ENCODE measurements at places on chromosomes 4 and X.
A peak's percentile ranks its signal among the peaks of the same experiment; 100 is the strongest.

- DNase-seq: no peak
Measured at GRCh38 chr4:183807420-183808096, 97.5 kb upstream of the STOX2 start.

DNA sequence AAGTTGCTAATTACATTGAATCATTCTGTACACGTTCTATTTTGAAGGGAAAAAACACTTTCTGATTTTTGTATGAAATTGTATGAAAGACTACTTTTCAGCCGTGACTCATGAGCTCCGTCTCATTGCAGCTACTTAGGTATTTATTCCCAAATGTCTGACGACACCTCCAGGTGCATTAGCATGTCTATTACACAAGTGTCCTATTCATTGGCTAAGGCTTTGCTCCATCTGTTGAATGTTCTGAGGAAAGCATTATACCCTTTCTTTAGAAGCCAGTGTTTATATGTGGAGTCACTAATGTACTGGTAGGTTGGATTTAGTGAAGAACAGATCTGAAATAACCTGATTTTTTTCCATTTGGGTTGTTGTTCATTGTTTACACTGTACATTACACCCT, 51.8 kb downstream of the MAP7D3 start:
- no peak for DNase-seq

DNA sequence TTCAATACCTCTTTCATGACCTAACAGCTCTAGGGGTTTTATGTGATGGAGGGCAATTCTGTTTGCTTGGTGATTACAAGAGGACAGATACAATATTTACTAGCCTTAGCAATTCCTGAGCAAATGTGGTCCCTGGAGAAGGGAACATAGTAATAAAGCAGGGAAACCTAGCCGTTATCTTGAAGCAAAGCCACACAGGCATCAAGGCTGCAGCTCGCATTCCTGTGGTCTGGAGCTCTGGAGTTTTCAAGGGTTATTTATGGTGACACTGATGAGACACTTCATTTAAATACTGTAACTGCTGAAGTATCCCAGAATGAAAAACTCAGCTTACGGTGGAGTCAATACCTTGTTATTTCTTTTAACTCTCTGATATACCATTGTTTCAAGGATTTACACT, 66.8 kb downstream of the AFF2 start:
- no peak for DNase-seq

- DNase-seq: peak; percentile 2
Measured at GRCh38 chrX:85244450-85245211, 840 bp downstream of the ZNF711 start.

- no peak for DNase-seq
Measured at GRCh38 chr4:167469436-167469835, 235.1 kb upstream of the SPOCK3 start.

GRCh38 chrX:20144491-20144890, 2.9 kb upstream of the EIF1AX start:
- DNase-seq: no peak

DNA sequence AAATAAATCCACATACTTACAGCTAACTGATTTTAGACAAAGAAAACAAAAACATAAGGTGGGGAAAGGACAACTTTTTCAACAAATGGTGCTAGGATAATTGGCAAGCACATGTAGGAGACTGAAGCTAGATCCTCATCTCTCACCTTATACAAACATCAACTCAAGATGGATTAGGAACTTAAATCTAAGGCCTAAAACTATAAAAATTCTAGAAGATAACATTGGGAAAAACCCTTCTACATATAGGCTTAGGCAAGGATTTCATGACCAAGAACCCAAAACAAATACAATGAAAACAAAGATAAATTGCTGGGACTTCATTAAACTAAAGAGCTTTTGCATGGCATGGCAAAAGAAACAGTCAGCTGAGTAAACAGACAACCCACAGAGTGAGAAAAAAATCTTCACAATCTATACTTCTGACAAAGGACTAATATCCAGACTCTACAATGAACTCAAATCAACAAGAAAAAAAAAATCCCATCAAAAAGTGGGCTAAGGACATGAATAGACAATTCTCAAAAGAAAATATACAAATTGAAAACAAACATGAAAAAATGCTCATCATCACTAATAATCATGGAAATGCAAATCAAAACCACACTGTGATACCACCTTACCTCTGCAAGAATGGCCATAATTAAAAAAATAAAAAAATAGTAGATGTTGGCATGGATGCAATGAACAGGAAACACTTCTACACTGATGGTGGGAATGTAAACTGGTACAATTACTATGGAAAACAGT, 14.1 kb upstream of the AFP start:
- DNase-seq: no peak

- DNase-seq: no peak
Measured at GRCh38 chrX:9593756-9594155, 128.9 kb downstream of the TBL1X start.

DNA sequence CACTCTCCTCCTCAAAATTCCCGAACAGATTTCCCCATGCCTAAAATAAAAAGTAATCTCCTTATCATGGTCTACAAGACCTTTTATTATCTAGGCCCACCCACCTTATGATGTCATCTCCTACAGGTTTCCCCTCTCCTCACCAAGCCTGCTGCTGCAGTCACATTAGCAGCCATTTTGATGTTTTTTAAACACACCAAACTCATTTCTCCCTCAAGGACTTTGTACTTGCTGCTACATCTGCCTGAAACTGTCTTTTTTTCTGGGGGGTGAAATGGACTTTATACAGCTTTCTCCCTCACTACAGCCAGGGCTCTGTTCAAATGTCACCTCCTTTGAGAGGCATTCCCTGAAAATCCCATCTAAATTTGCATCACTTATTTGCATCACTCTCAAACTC, 90.2 kb upstream of the TAB3 start:
- DNase-seq: no peak

- peak; percentile 41 for DNase-seq
Measured at GRCh38 chrX:119512146-119512800, 44.0 kb downstream of the SLC25A5 start.

DNA sequence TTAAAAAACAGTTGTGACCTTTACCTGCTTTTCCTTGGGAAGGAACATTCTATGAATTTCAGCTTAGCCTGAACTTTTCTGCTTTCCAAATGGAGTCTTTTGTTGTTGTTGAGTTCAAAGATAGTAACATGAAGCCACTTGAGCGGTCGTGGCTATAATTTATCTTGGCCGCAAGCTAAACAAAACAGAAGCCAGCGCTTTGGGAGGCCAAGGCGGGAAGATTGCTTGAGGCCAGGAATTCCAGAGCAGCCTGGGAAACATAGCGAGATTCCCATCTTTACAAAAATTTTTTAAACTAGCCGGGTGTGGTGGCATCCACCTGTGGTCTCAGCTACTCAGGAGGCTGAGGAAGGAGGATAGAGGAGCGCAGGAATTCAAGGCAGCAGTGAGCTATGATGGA, 29.9 kb downstream of the TKTL1 start:
- no peak for DNase-seq

DNA sequence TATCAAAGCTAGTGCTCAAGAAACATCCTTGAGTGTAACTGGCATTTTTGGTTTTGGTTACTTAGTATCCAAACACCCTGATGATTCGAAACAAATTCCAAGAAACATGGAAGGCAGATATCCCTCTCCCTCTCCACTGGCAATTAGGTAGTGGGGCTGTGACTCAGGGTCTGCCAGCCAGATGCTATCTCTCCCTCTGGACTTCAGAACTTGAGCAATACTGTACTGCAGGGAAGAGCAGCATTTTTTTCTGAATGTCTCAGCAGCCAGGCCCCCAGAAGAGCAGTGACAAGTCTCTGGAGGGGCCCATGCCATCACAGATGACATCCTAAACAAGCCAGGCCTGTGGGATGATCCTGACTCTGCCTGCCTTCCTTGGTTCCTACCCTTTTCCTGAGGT, 37.3 kb upstream of the BCORL1 start:
- DNase-seq: no peak

DNA sequence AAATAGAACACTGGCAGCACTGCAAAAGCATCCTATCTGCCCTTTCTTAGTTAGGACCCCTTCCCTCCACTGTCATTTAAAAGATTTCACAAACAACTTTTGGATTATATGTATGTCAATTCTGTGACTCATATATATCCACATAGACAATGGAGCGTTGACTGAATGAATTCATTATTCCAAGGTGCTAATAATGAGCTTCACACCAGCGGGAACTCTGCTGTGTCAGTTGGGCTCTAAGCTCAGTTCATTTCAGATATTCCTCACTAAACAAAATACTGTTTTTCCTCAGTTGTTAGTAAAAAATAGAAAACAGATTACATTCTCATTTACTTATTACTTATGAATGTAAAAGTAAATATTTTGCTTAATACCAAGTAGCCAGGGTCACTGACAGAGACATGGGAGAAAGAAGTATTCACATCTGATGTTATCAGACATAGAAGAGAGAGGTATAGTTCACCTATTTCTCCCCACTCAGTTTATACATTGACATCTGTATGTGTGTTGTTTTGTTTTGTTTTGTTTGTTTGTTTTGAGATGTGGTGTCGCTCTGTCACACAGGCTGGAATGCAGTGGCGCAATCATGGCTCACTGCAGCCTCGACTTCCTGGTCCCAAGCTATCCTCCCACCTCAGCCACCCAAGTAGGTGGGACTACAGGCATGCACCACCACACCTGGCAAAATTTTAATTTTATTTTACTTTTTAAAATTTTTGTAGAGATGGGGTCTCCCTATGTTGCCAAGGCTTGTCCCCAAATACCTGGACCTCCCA, 10.9 kb downstream of the NFKB1 start:
- DNase-seq: no peak

DNA sequence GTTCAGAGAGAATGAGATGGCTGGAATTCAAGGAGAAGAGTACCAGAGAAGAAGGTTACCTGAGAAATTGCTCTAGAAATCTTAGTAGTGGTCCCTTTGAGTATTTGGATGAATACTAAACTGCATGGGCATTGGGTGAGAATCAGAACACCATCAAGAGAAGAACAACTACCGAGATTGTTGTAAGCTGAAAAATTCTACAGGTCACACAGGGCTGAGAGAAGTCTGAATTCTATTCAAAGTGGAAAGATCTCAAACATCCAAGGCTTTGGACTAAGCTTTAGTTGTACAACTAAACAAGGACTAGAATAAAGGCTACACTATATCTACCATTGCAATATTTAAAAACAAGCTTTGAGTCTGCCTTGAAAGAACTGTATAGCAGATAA, 40.8 kb downstream of the LRBA start:
- DNase-seq: no peak

DNA sequence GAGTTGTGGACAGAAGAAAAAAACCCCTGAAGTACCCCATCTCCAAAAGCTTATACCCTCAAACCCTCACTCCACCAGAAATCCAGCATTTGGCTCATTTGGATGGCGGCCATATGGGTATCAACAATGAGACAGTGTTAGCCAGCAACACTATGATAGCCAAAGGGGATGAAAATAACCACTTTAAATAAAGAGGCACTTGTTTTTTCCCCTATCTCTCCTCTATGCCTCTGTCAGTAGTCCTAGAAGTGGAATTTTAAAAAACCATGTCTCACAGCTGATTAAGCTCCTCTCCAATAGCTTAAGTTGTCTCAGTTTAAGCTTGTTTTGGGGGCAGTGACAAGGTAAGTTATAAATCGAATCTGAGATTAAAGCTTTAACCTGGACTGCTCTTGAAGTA, 124.0 kb downstream of the MOSPD2 start:
- no peak for DNase-seq

- no peak for DNase-seq
Measured at GRCh38 chrX:147550217-147550616, 361.5 kb upstream of the FMR1 start.

DNA sequence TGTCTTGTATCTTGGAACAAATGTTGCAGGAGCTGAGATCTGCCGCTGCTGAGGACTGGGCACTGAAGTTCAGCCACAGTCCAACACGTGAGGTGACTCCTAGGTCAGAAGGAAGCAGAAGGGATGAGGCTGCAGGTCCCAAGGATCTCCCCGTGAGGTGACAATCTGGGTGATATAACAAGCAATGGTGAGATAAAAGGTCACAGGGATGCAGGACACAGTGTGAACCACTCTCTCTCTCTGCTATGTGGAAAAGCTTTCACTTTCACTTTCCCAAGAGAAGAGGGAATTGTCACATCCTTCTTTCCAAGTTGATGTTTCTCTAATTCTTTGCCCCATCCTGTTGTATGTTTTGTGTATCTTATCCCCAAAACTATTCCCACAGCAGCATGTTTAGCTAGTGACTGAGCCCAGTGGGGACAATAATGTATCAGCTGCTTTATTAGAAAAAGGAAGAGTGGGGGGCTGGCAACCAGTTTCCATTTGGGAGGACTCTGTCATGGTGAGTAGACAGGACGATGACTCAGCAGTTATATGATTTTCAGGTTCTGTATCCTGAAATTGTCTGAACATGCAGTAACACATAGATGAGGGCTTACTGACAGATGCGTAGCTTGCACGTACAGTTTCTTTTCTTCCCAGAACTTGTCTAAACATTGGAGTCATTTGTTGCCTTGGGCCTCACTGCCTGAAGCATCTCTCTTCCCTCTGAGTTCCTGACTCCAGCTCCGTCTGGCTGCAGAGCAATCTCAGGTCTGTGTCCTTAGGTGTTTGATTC, 1415.8 kb upstream of the TENM3 start:
- no peak for DNase-seq

DNA sequence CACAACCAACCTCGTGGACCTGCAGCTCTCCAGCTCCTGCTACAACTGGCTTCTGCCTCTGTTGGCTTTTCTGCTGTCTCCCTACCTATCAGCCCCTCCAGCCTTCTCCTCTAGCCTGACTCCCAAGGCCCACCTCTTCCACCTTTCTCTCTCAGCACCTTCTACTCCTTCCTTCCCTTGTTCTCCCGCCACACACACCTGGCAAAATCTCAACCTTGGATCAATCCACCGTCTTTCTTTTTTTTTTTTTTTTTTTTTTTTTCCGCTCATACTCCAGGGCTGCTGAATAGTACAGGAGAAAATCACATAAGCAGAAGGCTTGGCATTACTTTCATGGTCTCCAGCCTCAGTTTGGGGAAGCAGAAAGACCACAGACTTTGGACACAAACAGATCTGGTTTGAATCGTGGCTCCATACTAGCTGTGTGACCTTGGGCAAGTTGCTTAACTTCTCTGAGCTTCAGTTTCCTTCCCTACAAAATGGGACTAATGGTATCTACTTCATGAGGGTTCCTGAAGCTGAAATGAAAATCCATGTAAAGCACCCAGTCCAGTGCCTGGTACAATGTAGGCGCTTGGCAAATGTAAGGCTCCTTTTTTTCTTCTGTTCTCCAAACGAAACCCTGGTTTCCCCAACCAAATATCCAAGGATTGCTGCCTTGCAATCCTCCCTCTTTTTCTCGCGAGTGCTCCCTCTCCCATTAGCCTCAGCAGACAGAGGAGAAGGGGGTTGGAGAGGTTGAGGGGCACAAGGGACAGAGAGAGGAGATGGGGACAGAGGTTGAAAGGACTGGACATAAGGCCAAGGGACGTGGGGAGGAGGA, 1.7 kb downstream of the FGD1 start:
- DNase-seq: no peak

Data from CD4-positive, CD25-positive, alpha-beta regulatory T cell (primary cell).